ENCODE measurements at places on chromosomes 1 and 21.

- no peak for DNase-seq
Measured at GRCh38 chr1:205636732-205637131, 4.9 kb upstream of the ELK4 start.

- DNase-seq: no peak
Measured at GRCh38 chr1:74681449-74681848, 7.9 kb upstream of the ERICH3 start.

DNA sequence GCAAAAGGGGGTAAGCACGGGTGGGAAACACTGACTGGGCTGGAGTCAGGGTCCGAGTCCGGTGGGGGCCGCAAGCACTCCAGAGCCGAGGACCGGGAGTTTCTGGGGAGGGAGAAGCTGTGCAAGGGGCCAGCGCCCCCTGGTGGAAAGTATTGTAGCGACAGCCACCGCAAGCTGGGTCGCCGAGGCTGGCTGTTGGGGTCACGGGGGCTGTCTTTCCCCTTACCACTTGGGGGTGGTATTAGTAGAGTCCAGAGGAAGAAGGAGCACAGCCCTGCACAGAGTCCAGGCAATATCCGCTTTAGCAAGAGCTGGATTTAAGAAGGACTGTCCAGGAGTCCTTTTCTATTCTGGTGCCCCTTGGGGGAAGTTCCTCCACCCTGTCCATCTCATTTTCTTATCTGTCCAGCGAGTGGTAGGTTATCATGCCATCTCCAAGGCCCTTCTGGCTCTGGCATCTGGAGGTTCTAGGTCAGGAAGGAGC, 17.9 kb upstream of the ETV3 start:
- DNase-seq: peak; percentile 67

GRCh38 chr21:37435711-37436110, 69.1 kb downstream of the DYRK1A start:
- no peak for DNase-seq

DNA sequence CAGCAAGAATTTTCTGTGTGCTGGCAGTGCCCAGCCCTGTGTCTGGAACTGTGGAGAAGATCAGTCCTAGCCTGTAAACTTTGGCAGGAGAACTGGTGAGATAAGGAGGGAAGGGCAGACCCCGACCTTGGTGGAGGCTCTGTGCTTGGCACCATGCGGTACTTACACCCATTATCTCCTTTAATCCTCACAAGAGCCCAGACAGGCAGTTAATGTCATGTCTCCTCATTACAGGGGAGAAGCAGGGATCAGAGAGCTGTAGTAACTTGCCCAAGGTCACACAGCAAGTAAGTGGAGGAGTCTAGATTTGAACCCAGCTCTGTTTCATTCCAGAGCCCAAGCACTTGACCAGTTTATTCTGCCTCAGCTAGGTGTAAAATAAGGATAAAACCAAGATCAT, 13.9 kb upstream of the POU3F1 start:
- no peak for DNase-seq

- no peak for DNase-seq
Measured at GRCh38 chr1:8328271-8328670, 10.4 kb downstream of the SLC45A1 start.

GRCh38 chr1:245956225-245956624, 550.9 kb downstream of the SMYD3 start:
- no peak for DNase-seq

GRCh38 chr1:8122477-8123407, 96.6 kb upstream of the ERRFI1 start:
- DNase-seq: no peak

GRCh38 chr1:224731633-224732032, 115.5 kb downstream of the CNIH3 start:
- DNase-seq: no peak

GRCh38 chr1:214321705-214322453, 40.9 kb downstream of the SMYD2 start:
- DNase-seq: no peak

DNA sequence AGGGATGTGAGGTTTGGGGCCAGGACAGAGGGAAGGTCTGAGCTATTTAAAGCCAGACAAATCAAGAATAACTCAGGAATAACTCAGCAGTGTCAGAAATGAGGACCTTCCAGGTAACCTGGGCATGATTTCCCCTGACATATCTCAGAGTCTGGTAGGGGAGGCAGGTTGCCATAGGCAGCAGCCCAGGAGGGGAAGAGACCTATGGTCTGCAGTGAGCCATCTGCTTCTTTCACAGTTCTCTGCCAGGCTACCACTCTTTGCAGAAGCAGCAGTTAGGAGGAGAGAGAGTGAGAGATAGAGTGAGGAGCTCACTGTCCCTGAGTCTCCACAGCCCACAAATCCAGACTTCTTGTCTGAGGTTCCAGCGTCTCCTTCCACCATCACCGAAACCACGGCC, 6.3 kb upstream of the VSIG8 start:
- DNase-seq: no peak

Measured in activated T-helper 1 cell treated with anti-CD3 and anti-CD28 coated beads, Interleukin-2, amount 50 U/mL, for 16 hours (primary cell).